Cardiac muscle cell (in vitro differentiated cells and primary cell): ENCODE measurements at places on chromosomes 1 and 21. TPM values are rescaled to one million over a fixed set of nuclear protein-coding genes. Genes with fewer than 3 reads are reported as not detected.

- peak; percentile 52 for DNase-seq
- no peaks in the 10 kb centered on the region for H3K36me3 ChIP-seq
- H3K4me3 ChIP-seq = no peak overlapping the region
- no peak overlapping the region for H3K27ac ChIP-seq
- no peaks in the 10 kb centered on the region for H3K4me1 ChIP-seq
- H3K27me3 ChIP-seq = no peaks in the 10 kb centered on the region
These were observed 30.3 kb upstream of the PPP2R5A start for GRCh38 chr1:212254853-212255363.

- peak overlapping the region; percentile 12 for H3K4me3 ChIP-seq
- H3K27me3 ChIP-seq = no peaks in the 10 kb centered on the region
- DNase-seq = no peak
- peaks cover 74% of the 10 kb centered on the region for H3K4me1 ChIP-seq
These were observed 6.1 kb downstream of the ATP1A1 start for GRCh38 chr1:116379057-116379630.

GRCh38 chr21:41777951-41778815 lies 11.3 kb upstream of the RIPK4 start:
- no peaks in the 10 kb centered on the region for H3K36me3 ChIP-seq
- no peak overlapping the region for H3K4me3 ChIP-seq
- no peaks in the 10 kb centered on the region for H3K27me3 ChIP-seq
- no peak overlapping the region for H3K27ac ChIP-seq

DNA sequence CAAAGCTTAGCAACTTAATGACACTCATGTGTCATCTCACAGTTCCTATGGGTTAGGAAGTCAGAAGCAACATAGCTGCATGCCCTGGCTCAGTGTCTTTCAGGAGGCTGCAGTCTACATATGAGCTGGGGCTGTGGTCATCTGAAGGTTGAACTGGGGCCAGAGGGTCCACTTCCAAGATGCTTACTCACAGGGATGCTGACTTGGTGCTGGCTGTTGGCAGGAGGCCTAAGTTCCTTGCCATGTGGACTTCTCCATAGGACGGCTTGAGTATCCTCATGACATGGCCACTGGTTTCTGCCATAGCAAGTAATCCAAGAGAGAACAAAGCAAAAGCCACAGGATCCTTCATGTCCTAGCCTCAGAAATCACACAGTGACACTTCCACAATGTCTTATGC lies 12.1 kb upstream of the FAM43B start:
- H3K4me1 ChIP-seq = no peaks in the 10 kb centered on the region
- no peaks in the 10 kb centered on the region for H3K36me3 ChIP-seq
- no peak overlapping the region for H3K27ac ChIP-seq
- peaks cover 75% of the 10 kb centered on the region for H3K27me3 ChIP-seq

DNA sequence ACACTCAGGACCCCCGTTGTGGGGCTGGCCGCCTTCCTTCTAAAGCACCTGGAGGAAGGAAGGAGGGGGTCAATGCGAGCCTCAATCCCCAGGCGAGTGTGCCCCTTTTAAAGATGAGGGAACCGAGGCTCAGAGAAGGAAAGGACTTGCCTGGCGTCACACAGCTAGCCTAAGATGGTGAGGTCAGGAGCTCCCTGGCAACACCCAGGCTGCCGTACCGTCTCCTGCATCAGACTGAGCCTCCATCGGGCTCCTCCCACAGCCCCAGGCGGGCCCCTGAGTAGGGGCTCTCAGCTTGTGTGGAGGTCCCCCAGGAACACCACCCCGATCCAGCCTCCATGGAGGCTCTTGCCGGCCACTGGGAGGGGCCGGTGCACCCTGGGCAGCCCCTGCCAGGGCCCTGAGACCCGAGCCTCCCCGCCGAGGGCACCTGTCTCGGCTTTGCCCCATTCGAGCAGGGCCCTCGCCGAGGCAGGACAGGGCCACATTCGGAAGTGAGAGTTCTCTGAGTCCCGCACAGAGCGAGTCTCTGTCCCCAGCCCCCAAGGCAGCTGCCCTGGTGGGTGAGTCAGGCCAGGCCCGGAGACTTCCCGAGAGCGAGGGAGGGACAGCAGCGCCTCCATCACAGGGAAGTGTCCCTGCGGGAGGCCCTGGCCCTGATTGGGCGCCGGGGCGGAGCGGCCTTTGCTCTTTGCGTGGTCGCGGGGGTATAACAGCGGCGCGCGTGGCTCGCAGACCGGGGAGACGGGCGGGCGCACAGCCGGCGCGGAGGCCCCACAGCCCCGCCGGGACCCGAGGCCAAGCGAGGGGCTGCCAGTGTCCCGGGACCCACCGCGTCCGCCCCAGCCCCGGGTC lies at the start of gene AIRE:
Gene AIRE (plus strand): TSS at position 739 of the 855 bp plus-strand sequence. CDS start 131 bp downstream, outside the sequence.
- no peak for DNase-seq
- H3K36me3 ChIP-seq = no peaks in the 10 kb centered on the region
- no peak within 1 kb of the TSS for H3K27ac ChIP-seq
- no peaks in the 10 kb centered on the region for H3K4me1 ChIP-seq

CFHR4 gene
- total RNA-seq = not detected in 2 replicates

ANGPTL1 gene
- total RNA-seq = 0.04 TPM in 1 of 2 replicates, not detected in the other

CELSR2 gene
- 10.3 and 12.9 TPM in 2 replicates for total RNA-seq
